ENCODE measurements at places on chromosomes 6 and 20.
A peak's percentile ranks its signal among the peaks of the same experiment; 100 is the strongest.

- DNase-seq: no peak
These were observed 693.5 kb downstream of the HDGFL1 start for GRCh38 chr6:23262864-23263263.

GRCh38 chr20:44592366-44592765, 10.0 kb downstream of the PKIG start:
- DNase-seq: no peak

- no peak for DNase-seq
These were observed 249.6 kb downstream of the SOD2 start for GRCh38 chr6:159443417-159443920.

GRCh38 chr6:30325150-30325872, 1.4 kb upstream of the TRIM39 start:
- DNase-seq: no peak

- no peak for DNase-seq
These were observed 259.0 kb downstream of the SYNE1 start for GRCh38 chr6:152378169-152378568.

- DNase-seq: no peak
These were observed 114.4 kb upstream of the ARMC2 start for GRCh38 chr6:108733706-108734265.

GRCh38 chr6:68108233-68108835, 526.7 kb upstream of the ADGRB3 start:
- no peak for DNase-seq

DNA sequence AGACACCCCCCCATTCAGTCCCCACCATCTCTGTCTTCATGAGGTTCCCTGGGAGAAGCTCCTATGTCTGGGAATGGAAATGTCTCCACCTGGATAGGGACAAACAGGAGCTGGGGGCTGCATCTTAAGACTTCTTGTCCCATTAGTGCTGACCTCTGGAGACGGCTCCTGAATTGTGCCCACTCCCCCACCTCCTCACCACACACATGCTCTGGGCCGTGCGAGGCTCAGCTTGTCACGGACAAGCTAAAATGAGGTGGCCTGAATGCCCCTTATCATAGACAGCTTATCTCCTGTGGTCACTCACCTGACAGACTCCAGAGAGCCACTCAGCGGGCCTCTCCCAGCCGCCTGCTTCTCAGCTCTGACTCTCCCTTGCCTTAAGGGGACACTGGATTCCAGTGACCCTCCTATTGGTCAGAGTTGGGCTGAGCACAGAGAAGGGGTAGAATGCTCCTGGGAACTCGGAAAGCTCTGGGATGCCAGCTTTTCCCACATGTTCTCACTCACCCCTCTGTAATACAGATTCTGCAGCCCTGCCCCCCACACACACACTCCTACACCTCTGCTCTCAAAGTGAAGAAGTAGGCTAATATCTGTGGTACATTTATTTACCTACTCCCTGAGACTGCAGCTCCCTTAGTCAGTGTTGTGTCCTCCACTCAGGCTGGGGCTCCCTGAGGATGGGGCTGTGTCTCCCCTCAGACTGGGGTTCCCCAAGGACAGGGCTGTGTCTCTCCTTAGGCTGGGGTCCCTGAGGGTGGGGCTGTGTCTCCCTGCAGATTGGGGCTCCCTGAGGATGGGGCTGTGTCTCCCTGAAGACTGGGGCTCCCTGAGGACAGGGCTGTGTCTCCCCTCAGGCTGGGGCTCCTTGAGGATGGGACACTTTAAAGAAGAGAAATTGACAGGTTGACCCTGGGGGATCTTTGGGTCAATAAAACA, 167.5 kb downstream of the VEGFA start:
- DNase-seq: no peak

- DNase-seq: no peak
These were observed 443.7 kb upstream of the BTBD3 start for GRCh38 chr20:11473983-11474382.

- DNase-seq: no peak
These were observed 286.0 kb downstream of the FOXC1 start for GRCh38 chr6:1895721-1896120.

- DNase-seq: no peak
These were observed 35.2 kb downstream of the NDUFAF5 start for GRCh38 chr20:13819885-13820645.

- DNase-seq: no peak
These were observed 9.8 kb downstream of the NFATC2 start for GRCh38 chr20:51532577-51533191.

- DNase-seq: no peak
These were observed 1.3 kb upstream of the HLA-B start for GRCh38 chr6:31358302-31358701.

- no peak for DNase-seq
These were observed 107.0 kb downstream of the TRERF1 start for GRCh38 chr6:42344756-42345155.

GRCh38 chr6:44247338-44248302, 719 bp downstream of the HSP90AB1 start:
- peak; percentile 80 for DNase-seq

- no peak for DNase-seq
These were observed 153.1 kb upstream of the SIM1 start for GRCh38 chr6:100617633-100618350.

DNA sequence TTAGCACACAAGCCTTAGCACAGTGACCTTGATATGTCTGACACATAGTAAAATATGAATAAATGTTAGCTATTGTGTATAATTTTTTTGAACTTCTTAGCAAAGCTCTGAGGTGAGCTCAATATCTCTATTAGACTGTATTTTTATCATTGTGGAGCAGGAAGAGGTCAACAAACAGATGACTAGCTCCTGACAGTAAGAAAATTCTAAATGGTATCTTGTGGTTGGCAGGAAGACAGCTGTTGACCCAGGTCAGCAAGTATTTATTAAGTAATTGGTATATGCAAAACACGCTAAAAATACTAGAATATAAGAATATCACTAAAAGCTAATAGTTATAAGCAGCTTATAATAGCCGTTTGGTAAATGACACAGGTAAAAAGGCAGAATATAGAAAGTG, 77.5 kb upstream of the MARCKS start:
- DNase-seq: no peak

DNA sequence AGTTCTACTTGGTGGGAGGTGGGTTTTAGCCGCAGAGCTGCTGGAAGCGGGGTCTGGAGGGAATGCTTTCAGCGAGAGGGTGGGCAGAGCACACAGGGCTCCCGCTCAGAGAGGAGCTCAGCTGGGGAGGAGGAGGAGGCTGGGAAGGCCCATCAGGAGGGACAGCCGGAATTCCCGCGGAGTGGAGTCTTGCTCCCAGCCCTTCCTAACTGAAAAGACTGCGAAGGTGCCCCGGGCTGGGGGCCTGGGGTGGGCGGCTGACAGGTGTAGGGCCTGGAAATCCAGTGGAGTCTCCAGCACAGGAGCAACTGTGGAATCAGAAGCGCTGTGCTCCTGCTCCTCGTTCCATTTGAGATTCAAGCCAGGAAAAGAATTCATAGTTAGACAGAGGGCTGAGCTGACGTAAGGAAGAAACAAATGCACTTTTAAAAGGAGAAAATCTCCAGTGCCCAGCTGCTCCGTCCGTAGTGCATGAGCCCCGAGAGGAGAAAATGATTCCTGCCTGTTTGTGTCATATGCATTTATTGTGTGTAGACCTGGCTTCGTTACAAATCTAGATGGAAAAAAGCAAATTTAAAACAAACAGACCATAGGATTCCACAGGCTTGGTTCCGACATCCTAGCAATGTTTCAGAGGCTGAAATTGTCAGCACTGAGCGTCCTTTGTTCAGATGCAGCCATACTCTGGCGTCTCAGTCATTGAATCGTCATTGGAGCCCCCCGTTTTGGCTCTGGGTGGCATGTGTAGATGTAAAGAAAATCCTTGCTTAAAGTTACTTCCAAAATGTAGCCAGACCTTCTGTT, 197.7 kb downstream of the SMOC2 start:
- no peak for DNase-seq

GRCh38 chr20:49785149-49785851, 27.3 kb upstream of the SLC9A8 start:
- no peak for DNase-seq

DNA sequence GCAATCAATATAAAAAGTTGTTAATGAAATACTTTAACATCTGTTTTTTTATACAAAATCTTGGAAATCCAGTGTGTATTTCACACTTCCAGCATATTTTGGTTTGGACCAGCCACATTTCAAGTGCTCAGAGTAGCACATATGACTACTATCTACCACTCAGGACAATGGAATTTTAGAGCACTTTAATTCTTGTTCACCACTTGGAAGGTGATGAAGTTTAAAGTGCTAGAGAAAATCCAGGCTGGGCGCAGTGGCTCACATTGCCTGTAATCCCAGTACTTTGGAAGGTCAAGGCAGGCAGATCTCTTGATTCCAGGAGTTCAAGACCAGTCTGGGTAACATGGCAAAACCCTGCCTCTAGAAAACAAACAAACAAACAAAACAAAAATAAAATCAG, 6.1 kb upstream of the SLC35B3 start:
- no peak for DNase-seq

DNA sequence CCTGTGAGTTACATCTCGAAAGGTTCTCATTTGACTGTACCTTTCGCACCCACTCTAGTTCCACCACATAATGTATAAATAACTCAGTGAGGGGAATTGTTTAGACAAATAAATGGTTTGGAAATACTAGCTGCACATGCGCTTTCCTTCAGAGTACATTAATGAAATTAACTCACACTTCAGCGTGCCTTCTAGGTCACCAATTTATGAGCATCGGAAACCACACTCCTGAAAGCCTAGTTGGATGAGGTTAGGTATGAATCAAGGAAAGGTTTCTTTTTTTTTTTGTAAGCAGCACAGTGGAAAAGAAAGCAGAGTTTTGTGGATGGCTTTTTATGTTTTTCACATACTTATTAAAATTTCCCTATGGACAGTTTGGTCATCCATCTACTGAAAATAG, 247.8 kb upstream of the TCF21 start:
- DNase-seq: no peak

Data from stimulated activated CD8-positive, alpha-beta memory T cell treated with anti-CD3 and anti-CD28 coated beads, Interleukin-7, amount 100 ng/mL, for 1 hour (primary cell).